Activated T-cell treated with anti-CD3 and anti-CD28 coated beads for 1 hour (primary cell): ENCODE measurements at places on chromosomes 7 and 10.

DNA sequence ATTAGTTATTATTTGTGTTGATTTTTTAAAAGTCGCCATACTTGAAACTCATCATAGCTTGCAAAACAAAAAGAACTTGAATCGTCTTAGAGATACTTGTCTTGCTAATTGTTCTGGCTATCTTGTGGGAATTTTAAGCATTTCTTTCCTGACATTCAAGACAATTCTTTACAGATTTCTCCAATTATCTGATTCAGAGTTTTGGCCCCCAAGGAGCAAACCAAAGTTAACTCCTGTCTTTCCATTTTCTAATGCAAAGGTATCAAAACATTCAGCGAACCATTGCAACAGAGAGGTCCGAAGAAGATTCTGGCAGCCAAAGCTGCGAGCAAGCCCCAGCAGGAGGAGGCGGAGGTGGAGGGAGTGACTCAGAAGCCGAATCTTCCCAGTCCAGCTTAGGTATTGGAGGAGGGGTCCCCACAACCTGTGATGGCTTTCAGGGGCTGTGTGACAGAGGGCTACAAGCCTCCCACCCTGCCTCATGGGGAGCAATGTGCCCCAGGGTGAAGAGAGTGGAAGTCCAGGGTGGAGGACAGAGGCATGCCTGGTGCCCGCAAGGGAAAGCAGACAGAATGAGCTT, 119.4 kb upstream of the STK17A start:
- DNase-seq, result no peak

DNA sequence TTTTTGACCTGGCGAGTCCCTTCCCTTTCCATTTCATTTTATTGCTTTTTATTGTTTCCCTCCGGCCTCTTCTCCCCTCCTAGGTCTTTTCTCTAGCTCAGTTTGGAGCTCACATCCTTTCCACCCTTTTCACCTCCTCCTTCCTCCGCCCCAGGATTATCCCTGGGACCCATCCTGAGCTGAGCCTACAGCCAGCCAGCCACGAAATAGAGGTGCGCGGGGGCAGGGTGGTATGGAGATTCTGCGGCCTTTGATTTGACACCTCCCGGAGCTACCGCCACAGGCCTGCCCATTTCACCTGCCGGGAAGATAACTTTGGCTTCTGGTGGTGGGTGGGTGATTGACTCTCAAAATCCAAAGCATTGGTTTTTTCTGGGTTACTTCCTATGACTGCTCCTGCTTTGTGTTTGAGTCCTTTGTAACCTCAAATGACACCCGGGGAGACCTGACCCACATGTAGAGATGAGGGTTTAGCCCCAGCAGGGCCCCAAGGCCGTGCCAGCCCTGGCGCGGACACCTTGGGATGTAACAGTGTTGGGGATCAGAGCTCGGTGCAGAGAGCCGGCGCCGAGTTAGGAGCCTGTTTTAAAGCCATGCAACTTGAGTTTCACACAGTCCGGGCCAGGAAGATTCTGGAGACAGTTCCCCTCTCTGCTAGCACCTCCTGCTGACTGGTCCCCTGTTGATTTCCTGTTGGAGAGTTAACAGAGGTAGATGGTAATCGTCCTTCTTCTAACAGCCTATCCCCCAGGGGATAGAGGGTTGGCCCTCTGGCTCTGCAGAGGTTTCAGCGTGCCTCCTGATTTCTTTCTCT, 1.5 kb downstream of the DUSP5 start:
- DNase-seq, result no peak

DNA sequence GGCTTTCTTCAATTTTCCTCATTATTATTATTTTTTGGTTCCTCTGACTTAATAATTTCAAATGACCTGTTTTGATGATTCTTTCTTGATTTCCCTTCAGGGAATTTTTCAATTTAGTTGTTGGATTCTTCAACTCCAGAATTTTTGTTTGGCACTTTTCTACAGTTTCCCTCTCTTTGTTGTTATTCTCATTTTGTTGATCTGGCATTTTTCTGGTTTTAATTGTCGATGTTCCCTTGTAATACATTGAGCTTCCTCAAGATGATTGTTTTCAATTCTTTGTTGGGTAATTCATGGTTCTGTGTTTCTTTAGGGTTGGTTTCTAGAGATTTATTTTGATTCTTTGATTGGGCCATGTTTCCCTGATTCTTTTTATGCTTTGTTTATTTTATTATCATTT, 67.8 kb upstream of the DNAJC1 start:
- DNase-seq, result no peak

- DNase-seq, result no peak
Observed at GRCh38 chr7:69967689-69968450, 369.6 kb downstream of the AUTS2 start.

GRCh38 chr7:155725006-155725355, 80.5 kb downstream of the RBM33 start:
- DNase-seq, result no peak

DNA sequence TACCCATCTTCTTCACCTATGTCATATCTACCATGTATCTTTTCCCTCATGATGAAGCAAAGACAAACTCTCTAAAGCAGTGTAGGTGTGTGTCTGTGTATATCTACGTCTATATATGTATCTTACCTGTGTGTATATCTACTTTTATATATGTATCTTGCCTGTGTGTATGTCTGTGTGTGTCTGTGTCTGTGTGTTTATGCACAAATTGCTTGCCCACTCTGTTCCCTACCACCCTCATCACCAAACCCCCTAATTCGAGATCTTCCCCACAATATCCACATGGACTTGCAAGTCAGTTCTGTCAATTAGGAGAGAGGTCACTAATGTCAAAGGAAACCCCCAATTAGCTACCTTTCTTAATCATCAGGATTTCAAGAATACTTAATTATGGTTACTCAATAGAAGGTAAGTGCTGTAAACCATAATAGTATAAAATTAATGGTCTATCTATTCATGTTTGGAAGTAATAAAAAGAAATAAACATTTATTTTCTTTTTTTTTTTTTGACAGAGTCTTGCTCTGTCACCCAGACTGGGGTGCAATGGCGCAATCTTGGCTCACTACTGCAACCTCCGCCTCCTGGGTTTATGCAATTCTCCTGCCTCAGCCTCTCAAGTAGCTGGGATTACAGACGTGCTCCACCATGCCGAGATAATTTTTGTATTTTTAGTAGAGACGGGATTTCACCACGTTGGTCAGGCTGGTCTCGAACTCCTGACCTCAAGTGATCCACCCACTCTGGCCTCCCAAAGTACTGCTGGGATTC, 43.6 kb downstream of the ANKRD61 start:
- DNase-seq, result no peak

DNA sequence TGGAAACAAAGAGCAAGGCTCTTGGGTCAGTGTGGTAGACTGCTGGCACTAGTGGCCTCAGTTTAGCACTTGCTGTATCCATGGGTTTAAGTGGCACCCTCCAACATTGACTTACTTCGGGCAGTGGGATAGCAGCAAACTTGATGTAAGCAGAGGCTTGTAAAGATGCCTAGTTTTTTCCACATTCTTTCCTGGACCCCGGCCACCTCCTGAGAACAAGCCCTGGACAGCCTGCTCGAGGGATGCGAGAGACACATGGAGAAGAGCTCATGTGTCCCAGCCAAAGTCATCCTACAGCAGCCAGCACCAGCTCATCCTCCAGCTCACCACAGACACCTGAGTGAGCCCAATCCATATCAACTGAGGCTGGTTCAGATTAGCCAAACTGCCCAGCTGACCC, 142.7 kb upstream of the PCBD1 start:
- no peak for DNase-seq

GRCh38 chr10:124971276-124971675, 29.4 kb downstream of the ZRANB1 start:
- no peak for DNase-seq

DNA sequence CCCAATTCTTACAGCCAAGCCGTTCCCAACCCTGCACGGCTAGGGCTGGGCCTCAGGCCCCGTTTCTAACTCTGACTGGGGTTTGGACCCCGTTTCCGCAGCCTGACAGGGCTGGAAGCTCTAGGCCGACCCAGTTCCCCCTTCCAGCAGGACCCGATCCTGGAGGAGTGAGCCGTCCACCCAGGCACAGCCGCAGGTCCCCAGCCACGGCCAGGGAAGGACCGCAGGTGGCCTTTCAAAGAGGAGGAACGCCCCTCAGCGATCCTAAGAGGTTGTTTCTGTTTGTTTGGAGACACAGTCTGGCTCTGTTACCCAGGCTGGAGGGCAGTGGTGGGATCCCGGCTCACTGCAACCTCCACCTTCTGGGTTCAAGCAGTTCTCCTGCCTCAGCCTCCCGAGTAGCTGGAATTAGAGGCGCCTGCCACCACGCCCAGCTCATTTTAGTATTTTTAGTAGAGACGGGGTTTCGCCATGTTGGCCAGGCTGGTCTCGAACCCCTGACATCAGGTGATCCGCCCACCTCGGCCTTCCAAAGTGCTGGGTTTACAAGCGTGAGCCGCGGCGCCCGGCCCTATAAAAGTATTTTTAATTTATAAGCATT, 778 bp upstream of the GET4 start:
- no peak for DNase-seq

GRCh38 chr7:86937363-86937878, 122.0 kb downstream of the ELAPOR2 start:
- no peak for DNase-seq

DNA sequence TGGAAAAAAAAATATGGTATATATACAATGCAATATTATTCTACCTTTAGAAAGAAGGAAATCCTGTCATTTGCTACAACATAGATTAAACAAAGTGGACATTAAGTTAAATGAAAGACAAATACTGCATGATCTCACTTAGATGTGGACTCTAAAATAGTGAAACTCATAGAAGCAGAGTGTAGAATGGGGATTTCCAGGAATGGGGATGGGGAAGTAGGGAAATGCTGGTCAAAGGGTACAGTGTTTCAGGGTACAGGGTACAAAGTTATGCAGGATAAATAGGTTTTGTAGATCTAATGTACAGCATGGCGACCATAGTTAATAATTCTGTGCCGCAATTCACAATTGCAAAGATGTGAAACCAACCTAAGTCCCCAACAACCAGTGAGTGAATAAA, 385.5 kb downstream of the SFMBT2 start:
- DNase-seq, result no peak

DNA sequence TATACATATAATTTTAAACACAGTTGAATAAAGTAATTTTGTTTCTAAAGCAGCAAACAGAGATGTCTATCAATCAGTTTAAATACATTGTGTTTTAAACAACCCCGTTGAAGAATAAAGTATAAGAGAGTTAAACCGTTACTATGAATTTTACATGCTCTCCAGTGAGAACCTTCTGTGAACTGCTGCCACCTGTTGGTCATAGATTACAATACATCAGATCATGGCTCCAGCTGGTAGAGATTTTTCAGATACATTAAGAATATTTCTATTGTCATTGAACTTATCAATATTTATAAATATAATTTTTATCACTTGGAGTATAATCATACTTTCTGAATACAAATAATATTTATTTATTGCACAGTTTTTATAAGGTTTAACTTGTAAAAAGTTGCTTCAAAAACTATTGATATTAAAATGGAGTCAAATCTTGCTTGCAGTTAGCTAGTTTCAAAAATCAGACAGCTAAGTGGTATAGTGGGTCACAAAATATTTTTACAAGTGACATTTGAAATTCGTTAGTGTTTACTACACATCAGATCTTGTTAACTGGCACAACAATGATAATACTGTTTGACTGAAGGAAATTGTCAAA, 561.2 kb upstream of the PHF14 start:
- DNase-seq, result no peak

DNA sequence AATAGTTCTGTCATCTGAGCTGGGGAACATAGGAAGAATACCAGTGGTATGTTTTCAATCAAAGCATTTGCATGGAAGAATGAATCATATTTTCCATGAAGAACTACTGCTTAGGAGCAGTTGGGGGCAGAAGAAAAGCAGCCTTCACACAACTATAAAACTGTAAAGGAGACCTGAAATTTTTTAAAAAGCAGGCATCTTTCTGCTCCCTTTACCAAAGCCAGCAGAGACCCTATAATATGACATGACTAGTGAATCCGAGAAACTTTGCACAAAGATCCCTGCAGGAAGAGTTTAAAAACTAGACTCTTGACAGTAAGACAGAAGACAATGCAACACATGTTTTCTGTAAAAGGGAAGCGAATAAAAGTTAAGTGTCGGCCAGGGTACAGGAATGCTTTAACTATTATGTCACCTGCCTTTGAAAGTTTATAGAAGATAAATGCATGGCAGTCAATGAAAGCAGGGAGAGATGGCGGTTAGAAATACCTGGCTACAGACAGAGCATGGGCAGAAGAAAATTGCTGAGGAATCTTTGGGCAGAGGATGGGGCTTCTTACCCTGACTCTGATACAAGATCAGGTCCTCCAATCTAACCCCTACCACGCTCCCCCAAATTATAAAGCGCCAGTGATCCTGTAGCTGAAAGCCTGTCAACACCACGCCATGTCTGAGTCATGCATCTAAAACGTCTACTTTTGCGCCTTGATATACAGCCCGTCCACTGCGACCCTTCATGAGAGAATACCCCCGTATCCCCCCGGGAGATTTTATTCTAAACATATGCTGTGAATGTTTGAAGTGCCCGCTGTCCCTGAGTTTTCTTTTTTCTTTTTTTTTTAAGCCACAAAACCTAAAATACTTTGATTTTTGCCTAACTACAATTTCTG, 93.1 kb downstream of the GLI3 start:
- no peak for DNase-seq

- DNase-seq, result no peak
Observed at GRCh38 chr10:127925471-127926207, 18.7 kb downstream of the PTPRE start.

DNA sequence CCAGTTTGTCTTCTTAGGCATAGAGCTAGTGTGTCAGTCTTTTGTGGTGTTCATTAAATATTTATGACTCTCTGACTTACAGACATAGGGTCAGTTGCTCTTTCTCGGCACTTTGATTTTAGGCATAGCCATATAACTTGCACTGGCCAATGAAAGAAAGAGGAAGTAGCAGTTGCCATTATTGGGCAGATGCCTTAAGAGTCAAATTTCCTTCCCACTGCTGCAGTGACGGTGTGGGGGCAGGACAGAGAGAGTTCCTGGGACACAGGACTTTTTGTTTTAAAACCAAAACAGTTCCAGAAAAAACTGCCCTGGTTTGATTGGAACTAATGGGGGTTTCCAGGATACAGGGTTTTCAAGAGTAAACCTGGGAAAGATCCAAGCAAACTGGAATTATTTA, 60.2 kb upstream of the PHF14 start:
- DNase-seq, result no peak

DNA sequence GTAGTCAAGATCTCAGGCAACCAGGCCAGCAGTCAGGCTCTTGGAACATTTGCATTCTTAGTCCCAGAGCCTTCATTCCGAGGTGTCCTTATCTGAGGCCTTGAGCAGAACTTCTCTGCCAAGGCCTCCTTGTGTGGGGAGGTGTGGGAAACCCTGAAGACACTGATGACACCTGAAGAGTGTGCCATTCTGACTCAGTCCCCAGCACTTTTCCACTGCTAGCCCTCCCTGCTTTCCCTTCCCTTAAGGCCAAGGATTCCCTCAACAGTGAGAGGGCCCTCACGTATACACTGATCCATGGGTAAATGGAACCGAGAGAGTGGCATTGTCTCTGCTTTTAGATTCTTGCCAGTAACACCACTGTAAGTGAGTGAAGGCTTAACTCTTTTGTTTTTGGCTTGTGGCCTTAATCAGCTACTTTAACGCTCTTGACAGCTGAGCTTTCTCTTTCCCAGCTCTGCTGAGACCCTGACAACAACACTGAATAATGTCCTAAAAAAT, 30.3 kb downstream of the TRDMT1 start:
- no peak for DNase-seq
